NCI-H2171 (cell line): ENCODE measurements at places on chromosomes 16 and 17.

DNA sequence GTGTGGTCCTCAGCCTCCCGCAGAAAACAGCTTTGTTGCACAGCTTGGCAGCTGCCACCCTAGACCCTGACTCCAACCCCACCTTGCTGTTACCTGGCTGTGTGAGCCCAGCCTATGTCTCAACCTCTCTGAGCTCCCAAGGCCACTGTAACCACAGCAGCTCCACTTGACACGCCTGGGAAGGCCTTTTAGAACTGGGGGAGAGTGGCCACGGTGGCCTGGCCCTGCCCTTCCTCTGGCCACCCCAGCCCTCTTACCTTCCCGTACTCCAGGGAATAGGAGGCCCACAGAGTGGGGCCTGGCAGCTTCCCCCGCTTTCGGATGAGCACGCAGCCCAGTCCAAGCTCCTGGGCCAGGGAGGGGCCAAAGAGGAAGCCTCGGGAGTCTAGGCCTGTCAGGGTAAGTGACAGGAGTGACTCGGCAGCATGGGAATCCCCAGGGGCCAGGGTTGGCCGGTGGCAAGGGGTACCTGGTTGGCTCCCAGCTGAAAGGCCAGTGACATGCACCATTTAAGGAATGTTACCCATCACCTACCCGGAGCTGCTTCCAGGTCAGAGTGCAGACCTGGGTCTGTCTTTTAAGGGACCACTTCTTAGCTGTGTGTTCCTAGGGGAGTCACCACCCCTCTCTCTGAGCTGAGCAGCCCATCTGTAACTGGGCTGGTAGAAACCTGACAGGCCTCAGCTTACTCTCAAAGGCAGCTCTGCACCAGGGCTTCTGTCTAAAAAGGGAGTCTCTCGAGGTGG, 1.4 kb downstream of the APRT start:
- no peak for DNase-seq

- DNase-seq, result no peak
Observed at GRCh38 chr17:76195281-76196096, 44.8 kb downstream of the RNF157 start.

GRCh38 chr16:69436896-69437295, 12.5 kb downstream of the CYB5B start:
- no peak for DNase-seq

DNA sequence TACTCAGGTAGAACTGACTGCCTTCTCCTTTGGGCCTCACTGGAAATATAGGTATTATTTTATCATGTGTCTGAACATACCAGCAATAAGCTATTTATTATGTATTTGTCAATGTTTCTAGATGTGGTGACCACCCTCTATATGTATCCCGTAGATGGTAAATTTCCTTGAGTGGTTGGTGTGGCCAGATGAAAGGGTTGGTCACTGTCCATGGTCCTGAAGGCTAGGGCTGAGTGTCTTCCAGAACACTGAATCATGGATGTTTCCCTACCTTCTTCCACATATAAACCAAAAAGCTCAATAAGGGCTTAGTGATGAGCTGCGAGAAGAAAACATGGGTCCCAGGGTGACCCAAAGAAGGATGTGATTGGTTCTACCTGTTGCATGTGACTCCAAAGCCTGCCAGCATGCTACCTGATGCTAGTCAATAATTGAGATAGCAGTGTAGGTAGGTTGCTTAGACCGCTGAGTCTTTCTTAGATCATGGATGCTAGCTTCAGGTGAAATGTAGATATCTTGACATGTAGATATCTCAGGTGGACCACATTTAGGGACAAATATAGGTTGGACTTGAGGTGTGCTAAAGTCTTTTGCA, 150.3 kb downstream of the ASIC2 start:
- DNase-seq, result no peak

DNA sequence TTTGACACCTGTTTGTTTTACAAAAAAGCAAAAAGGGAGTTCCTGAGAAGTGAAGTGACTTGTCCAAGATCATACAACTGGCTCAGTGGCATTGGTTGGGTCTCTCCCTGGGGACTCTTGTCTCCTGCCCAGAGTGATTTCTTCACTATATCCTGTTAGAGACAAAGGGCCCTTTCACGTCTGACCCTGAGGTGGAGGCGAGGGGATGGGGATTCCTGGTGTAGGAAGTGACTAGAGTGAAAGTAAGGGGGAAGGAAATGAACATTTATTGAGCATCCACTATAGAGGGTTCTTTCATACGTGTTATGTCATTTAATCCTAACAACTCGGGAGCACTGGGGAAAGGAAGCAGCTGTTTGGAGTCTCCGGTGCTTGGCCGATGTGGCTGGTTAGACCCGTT, 9.0 kb downstream of the ITGB3 start:
- DNase-seq, result no peak
